ENCODE measurements at places on chromosomes 11 and 22.

GRCh38 chr22:34294476-34294875, 374.2 kb upstream of the LARGE1 start:
- DNase-seq = no peak

DNA sequence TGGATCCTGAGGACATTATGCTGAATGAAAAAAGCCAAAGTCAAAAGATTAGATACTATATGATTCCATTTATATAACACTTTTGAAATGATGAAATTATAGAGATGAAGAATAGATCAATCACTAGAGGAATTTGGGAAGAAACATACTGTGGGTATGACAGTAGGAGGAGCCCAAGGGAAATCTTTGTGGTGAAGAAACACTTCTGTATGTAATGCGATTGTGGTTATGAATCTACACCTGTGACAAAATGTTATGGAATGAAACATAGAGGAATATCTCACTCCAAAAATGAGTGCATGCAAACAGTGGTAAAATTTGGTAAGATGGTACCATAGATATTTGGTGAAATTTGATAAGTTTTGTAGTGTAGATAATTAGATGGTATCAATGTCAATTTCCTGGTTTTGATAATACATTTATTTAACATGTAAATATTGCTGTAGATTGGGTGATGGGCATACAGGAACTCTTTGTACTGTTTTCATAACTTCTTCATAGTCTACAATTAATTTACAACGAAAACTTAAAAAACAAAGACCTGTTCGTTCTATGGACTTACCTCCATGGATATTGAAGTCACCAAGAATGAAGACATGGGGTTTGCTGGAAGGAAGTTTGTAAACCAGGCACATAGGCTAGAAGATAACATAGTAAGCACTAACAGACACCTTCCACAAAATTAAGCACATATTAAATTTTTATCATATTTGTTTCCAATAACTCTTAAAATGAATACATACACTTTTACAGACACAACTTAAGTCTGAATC, 11.5 kb downstream of the MRGPRX1 start:
- no peak for DNase-seq

DNA sequence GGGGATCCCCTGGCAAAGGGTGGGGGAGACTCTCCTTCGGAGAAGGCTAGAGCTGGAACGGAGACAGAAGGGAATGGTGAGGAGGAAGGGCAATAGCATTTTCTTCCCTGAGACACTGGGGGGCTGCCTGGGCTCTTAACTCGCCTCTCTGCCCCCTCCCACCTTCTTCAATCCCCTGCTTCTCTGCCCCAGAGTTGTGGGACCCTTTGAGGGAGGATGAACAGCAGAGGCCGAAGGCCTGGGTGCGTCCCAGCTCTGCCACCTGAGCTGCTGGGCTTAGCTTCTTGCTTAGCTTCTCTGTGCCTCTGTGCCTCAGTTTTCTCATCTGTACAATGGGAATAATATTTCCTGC, 72.4 kb downstream of the RTL6 start:
- DNase-seq = no peak

DNA sequence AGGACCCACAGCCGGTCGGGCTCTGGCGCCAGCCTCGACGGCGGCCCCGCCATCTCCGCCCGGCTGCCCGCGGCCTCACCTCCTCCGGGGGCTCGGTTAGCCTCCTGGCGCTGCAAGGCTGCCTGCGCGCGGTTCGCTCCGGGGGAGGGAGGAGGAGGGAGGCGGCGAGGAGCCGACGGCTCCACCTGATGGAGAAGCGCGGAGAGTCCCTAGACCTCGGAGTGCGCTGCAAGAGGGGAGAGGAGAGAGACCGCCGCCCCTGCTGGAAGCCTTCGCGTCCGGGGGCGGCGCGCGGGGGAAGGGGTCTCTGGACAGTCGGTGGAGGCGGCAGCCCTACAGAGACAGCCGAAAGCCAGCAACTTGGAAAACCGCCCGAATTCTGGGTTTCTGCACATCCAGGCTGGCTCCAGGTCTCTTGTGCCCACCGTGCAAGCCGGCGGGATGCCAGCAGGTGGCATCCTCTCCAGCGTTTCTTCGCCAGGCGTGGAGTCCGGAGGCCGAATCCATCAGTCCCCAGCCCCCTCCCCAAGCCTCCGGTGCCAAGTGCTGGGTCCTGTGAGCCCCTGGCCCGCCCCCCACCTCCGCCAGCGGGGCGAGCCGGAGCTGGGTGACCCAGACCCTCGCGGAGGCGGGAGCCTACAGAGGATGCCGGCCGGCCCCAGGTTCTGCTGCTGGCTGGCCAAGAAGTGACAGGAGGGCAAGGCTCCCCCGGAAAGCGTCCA, 2.9 kb upstream of the KIRREL3 start:
- DNase-seq = no peak

DNA sequence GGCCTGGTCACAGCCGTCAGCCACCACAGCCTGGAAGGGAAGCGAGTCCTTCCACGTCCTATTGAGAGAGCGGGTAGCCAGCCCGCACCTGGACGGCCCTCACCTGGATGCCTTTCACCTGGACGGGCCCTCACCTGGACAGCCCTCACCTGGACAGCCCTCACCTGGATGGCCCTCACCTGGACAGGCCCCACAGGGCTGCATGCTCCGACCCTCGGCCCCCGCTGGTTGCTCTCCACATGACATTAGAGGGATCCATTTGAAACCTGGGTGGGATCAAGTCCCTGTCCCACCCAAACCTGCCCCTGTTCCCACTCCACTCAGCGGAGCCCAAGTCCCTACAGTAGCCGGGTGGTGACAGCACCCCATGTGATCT, 3.7 kb downstream of the C1QTNF6 start:
- no peak for DNase-seq

DNA sequence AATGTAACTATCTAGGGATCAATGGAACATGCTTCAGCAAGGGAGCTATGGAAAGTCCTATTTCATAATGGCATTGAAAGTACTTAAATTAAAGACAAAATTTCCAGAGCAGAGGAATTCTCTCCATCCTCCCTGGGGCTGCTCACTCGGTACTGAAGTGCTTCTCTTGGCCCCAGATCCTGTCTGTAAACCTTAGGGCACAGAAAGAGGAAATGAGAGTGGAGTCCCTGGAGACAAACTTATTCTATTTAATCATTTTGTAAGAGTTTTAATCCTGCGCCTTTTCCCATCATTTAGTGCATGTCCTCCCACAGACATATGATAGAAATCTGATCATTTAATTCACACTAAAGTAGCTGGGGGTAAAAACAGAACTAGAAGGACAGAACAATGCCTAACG, 20.9 kb upstream of the PAMR1 start:
- no peak for DNase-seq

GRCh38 chr11:108242422-108242821, 19.6 kb downstream of the ATM start:
- no peak for DNase-seq

All from GF-D8 (cell line).